ENCODE measurements at places on chromosomes 1 and 21.

DNA sequence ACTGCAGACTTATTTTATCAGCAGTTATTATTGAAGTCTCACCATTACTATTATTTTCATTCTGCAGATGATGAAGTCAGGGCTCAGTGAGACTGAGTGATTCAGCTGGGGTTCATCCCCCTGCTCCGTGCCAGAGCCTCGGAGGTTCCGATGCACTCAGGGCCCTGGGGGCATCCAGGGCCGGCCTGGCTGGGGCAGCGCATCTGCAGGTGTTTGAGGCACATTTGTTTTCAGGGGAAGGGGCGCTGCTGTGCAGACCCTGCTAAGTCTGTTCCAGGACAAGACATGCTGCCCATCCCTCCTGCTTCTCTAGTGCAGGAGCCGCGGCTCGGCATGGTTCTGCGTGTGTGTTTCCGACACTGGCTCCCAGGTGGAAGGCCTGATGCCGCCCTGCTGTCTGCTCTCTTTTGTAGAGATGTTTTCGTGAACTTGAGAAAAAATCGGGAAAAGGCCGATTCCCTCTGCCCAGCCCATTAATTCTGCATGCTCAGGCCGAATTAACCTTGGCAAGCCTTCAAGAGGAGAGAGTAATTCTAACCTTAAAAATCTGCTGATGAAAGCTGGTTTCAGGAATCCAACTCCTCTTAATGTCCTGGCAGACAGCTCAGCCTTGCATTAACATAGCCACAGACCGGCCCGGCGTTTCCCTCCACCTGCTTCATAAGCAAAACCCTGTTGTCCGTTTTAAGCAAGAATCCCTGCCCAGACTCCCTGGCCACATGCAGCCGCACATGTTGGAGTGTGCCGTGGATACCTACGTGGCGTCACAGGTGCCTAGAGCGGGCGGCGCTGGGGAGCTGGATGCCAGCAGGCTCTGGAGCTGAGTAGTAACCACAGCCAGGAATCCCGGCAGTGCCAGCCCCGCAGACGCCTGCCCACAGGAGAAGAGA, 316.0 kb upstream of the VAMP3 start:
- DNase-seq, result no peak

- no peak for DNase-seq
Observed at GRCh38 chr1:230866171-230867070, 1.9 kb downstream of the C1orf198 start.

- no peak for DNase-seq
Observed at GRCh38 chr1:203985044-203985443, 87.9 kb upstream of the SOX13 start.

- DNase-seq, result no peak
Observed at GRCh38 chr1:18230840-18231239, 123.2 kb downstream of the IGSF21 start.

DNA sequence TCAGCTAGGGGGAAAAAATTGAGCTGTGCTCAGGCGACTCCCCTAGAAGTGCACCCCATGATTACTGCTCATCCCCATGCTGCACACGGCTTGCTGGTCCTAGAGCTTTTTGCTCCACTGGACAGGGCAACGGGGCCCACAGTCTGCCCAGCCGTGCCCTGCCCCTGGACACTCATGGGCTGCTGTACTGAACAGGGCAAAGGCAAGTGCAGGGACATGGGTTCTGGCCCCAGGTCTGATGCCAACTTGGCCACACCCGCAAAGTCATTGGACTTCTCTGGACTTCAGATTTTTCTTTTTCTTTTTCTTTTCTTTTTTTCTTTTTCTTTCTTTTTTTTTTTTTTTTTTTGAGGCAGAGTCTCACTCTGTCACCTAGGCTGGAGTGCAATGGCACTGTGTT, 42.9 kb upstream of the TARBP1 start:
- DNase-seq, result no peak

- no peak for DNase-seq
Observed at GRCh38 chr1:223016890-223017289, 126.2 kb downstream of the TLR5 start.

DNA sequence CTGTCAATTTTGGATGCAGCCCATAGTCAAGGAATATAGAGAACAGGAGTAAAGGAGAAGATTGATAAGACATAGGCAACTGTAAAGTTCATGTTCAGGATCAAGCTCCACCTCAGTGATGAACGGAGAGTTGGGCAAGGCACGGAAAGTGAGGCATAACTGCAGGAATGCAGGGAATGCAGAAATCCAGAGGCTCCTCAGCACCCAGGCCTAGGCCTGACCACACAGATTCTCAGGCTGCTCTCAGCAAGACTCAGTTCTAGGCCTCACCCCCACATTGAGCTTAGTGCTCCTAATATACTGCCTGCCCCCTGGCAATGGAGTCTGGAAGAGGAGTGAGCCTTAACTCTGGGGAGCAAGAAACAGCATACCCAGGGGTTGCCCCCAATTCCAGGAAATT, 36.3 kb upstream of the S1PR1 start:
- no peak for DNase-seq

DNA sequence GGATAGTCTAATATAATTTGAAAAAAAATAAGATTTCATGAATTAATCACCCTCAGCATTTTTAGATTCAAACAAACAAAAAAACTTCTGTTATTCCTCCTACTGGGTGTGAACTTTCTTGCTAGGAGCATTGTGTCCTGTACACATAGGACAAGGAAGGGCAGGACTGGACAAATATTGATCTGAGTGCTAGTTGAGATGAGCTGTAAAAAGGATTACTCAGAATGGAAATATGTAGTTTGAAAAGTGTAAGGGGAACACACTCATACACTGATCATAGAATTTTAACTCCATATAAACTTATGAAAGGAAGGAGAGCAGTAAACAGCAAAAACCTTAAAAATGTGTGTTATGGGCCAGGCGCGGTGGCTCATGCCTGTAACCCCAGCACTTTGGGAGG, 156.5 kb upstream of the ZNF648 start:
- DNase-seq, result no peak

DNA sequence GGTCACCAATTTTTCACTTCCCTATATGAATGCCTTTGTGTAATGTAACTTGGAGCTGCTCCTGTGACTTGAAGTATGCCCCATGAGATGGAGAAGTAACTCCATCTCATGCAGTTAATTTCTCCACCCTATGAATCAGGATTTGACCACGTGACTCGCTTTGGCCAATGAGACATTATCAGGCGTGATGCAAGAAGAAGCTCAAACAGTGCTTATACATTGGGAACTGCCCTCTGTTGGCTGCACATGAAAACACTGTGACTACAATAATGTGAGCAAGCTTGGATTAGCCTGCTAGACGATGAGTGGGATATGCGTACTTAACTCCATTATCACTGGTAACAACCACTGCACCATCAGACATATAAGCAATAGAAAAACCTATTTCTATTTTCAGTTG, 684.4 kb downstream of the PLA2G4A start:
- DNase-seq, result no peak

DNA sequence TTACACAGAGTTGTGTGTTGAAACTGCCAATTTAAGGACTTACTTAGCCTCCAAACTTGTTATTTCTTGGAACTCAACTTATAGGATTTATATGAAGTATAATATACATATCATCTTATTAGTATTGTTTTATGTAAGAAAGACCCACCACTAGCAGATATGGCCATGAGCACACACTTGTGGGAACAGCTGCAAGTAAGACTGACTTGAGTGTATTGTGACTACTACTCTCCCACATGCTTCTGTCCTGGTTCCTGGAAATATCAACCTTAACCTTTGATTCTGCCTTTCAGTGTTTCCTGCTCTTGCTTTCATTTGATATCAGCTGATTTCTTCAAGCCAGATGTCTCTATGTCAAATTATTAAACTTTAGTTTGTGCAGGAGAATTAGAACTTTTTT, 175.3 kb downstream of the MAGI3 start:
- DNase-seq, result no peak

- DNase-seq, result no peak
Observed at GRCh38 chr1:185645686-185646085, 88.5 kb upstream of the HMCN1 start.

GRCh38 chr1:245041058-245041698, 113.6 kb upstream of the KIF26B start:
- no peak for DNase-seq

DNA sequence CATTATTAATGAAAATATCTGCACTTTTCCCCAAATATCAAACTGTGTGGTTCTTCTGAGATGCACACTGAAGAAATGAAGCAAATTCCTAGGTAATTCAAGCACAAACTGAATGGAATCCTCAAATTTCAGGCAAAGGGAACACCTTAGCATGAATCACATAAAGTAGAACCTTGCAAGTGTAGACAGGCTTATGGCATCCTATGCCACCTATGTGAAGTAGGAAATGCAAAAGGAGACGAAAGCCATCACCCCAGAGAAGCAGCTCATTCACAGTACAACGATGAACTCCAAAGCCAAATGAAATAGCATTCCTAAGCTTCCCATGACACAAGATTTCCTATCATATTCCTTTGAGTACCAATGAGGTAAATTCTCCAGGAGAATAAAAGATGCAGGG, 461.2 kb upstream of the RUNX1 start:
- DNase-seq, result no peak

DNA sequence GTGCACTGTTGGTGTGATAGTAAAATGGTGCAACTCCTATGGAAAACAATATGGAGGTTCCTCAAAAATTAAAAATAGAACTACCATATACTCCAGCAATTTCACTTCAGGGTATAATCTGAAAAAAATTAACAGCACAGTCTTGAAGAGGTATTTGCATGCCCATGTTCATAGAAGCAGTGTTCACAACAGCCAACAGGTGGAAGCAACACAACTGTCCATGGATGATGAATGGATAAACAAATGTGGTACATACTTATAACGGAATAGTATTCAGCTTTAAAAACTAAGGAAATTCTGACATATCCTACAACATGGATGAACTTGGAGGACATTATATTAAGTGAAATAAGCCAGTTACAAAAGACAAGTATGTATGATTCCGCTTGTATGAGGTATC, 8.2 kb downstream of the TTLL7 start:
- DNase-seq, result no peak

GRCh38 chr1:231806623-231807495, 180.3 kb downstream of the DISC1 start:
- DNase-seq, result no peak

DNA sequence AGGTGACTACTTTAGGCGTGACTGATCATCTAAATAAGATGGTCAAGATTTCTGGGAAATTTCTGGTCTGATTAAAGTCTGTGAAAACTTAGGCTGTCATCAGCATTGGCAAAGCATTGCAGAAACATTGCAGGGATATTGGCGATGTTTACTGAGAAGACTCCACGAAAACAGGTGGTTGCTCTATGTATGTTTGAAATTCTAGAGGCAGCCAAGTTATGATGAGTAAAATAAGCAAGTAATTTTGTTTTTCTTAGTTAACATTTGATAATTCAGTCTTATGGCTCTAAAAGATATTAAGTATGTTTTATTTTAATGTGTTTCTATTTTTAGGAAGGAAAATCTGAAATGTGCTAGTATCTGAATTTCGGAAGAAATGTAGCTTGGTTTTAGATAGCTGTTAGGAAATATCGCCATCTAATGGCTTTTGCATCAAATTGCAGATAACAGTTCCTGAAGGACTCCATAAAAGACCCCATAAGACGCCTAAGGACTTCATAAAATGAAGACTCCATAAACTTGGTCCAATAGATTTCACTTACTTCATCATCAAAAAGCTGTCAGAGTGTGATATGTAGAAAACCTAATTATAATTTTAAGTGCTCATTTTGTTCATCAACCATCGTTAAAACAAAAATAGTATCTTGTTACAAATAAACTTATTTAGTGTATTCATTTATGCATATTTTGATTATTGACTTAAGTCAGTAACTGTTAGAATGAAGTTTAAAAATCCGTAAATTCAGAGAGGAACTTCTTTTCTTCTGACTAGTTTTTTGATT, 344.6 kb downstream of the RYR2 start:
- DNase-seq, result no peak

DNA sequence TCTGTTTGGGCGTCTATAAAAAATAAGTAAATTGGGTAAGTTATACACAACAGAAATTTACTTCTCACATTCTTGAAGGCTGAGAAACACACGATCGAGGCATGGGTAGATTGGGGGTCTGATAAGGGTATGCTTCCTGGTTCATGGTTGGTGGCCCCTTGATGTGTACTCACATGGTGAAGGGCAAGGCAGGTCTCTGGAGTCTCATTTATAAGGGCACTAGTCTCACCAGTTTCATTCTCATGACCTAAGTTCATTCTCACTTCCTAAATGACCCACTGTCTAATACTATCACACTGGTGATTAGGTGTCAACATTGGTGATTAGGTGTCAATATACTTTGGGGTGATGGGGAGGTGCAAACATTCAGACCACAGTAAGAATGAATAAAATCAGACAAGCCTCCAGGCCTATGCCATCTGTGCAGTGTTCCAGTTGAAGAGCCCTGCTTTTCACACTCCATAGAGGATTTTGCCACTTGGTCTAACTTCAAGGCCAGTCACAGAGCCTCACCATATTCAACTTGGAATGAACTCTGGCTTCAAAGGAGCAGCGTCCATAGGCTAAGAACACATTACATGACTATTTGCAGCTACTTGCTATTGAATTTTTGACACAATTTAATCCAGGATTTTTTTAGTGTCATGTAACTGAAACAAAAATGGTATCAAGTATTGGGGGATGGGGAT, 2.5 kb upstream of the GBP4 start:
- DNase-seq, result no peak

DNA sequence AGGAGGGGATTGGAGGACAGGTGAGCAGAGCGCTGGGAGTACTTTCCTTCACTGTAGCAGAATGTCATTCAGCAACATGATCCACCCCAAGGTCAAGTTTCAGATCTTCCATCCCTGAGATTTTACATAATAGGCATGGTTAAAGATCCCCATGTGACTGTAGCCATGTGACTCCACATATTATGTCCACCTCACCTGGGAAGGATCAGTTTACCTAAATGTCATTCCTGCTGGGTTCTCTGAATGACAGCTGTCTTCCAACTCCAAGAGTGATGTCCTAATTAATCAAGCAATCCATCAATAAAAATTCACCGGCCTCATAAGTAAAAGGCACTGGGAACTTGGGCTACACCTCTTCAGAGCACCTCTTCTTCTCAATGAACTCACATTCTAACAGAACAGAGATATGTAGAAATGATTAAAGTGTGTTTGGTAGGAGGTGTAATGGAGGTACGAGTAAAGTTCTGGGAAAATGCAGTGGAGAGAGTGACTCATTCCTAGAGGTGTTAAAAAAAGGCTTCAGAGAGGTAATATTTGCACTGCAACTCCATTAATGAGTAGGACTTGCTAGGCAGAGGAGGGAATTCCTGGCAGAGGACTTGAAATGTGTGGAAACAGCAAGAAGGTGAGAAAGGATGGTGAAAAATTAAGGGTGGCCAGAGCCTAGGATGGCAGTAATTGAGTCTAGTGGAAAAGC, 22.2 kb upstream of the MAPKAPK2 start:
- DNase-seq, result no peak

DNA sequence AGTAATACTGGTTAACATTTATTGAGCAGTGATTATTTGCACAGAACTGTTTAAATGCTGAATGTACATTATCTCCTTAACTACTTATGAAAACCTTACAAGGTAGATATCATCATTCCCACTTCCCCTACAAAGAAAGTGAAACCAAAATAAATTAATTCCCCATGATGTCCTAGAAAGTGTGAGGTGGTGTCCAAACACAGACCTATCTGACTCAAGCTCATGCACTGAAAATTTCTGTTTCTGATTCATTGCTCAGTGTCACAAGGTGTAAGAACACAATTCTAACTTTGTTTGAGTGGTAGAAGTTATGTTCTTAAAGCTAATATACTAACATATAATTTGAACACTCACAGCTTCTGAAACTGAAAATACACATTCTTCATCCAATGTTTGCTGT, 178.7 kb downstream of the MRPL39 start:
- DNase-seq, result no peak

- no peak for DNase-seq
Observed at GRCh38 chr1:157194731-157195520, 56.7 kb upstream of the ETV3 start.

- DNase-seq, result no peak
Observed at GRCh38 chr1:57329937-57330336, 93.9 kb downstream of the DAB1 start.
